ENCODE measurements at places on chromosomes 4 and X. TPM values are rescaled to one million over a fixed set of nuclear protein-coding genes. Genes with fewer than 3 reads are reported as not detected.

The PABPC4L gene
- total RNA-seq, result 0.39 TPM

The DRD5 gene
- 0.28 TPM for total RNA-seq

- peak; percentile 91 for DNase-seq
These were observed 990 bp downstream of the HNRNPD start for GRCh38 chr4:82372517-82373485.

DNA sequence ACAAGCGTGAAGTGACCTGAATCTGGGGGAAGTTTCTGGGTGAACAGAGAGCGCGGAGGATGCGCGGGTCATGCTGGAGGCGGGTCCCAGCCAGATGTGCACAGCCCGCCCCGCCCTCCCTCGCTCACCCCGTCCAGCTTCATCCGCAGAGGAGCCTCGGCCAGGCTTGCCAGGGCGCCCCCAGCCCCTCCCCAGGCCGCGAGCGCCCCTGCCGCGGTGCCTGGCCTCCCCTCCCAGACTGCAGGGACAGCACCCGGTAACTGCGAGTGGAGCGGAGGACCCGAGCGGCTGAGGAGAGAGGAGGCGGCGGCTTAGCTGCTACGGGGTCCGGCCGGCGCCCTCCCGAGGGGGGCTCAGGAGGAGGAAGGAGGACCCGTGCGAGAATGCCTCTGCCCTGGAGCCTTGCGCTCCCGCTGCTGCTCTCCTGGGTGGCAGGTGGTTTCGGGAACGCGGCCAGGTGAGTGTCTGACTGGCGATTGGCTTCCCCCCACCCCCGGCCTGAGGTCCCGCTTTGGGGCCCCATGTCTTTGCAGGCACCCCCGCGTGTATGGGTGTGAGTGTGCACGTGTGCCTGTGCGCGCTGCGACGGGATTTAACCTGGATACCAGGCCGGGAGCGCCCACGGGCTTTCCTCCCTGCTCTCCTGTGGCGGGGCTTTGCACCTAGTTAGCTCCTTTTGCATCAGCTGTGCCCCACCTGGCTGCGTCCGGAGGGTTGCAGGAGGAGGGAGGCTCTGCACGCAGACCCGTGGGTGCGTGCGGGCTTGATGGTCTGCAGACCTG, at the start of gene EGFL6:
TSS of gene EGFL6 (plus strand) at position 123 of the 782 bp plus-strand sequence. CDS start at position 384, 261 bp downstream.
- DNase-seq, result no peak

- no peak for DNase-seq
These were observed 45.5 kb upstream of the PRDX4 start for GRCh38 chrX:23621621-23622265.

DNA sequence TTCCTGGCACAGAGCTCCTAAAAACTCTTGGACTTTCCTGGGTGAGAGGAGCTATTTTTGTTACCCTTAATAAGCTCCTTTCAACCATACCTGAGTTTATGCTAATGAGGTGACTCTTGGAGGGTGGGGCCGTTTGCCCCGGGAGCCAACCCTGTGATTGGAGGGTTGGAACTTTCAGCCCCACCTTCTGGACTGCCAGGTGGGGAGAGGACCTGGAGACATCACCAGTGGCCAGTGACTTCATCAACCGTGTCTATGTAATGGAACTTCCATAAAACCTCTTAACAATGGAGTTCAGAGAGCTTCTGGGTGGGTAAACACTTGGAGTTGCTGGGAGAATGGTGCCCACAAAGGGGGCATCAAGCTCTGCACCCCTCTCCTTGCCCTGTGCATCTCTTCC, 17.9 kb upstream of the ENPP6 start:
- no peak for DNase-seq

DNA sequence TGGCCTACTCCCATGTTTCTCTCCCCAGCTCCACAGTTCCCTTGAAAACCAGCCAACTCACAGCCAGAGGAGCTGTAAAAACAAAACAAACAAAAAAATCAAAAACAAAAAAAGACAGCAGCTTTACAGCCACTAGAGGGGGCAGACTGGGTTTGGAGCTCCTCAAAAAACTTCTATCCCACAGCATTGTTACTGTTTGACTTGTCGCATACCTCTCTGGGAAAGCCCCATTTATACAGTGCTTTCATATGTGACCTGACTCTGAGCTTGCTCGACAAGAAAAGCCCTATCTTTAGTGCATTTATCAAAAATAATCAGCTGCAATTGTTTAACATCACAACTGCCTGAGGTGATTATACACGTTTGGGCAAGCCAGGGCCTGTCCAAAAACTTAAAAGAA, 21.6 kb downstream of the TSPAN6 start:
- DNase-seq, result peak; percentile 14

DNA sequence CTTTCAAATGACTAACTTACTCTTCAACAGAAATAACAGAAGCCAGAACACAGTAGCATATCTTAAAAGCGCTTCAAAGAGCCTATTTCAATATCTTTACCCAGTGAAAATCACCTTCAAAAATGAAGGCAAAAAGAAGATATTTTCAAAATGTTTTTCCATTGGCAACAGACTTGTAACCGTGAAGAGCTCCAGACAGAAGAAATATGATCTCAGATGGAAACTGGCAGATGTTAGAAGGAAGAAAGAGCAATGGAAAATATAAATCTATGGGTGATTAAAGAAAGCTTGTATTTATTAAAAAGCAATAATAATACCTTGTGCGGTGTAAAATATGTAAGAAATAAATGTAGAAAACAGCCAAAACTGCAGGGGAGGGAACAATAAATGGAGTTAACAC, 35.7 kb downstream of the PRKG2 start:
- DNase-seq, result no peak

DNA sequence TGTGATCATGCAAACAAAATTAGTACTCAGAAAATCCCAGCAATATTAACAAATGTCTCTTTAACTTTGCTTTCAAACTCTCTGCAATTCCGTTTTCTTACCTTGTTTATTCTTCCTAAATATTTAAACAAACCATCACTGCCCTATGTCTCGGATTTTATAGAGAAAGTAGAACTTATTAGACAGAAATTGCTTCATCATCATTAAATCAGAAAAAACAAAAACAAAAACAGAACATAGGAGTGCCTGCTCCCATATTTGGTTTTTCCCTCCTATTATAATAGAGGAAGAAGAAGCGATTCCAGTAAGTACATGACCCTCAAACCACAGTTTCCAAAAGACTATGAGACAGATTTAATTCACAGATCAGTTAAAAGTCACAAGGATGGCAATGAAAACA, 1228.0 kb downstream of the RPA4 start:
- DNase-seq, result no peak

GRCh38 chr4:52837716-52838558, 24.2 kb upstream of the RASL11B start:
- no peak for DNase-seq

DNA sequence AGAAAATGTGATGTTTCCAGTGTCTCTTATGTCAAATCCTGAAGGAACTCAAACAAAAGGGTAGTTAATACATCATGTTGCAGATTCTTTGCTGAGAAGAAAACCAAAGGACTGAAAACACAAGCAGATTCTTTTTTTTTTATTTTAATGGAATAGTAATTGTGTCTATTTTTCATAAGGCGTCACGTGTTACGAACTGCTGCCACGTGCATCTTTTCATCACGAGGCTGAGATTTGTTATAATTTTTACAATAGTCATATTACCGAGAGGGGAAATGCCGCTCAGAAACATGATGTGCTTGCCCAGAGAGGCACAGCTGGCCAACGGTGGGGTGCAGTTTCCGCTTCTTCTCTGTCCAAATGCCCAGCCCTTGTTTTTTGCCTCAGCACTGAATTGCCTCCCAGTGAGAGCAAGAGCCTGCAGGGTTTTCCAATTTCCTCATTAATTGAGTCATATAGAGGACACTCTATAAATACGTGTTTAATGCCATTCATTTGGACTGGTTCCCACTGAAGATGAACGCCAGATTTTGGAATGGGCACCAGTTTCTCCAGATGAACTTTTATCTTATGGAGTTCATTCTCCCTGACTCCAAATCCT, 225.3 kb downstream of the STK32B start:
- DNase-seq, result no peak

- DNase-seq, result no peak
These were observed 357 bp upstream of the IGBP1 start for GRCh38 chrX:70132877-70133302.

Data from left colon (tissue), 2 donors.